ENCODE measurements at places on chromosomes 7 and 10.

GRCh38 chr10:129541748-129542487, 74.9 kb downstream of the MGMT start:
- DNase-seq: no peak

- DNase-seq: no peak
These were observed 4.1 kb upstream of the PILRB start for GRCh38 chr7:100353685-100354330.

DNA sequence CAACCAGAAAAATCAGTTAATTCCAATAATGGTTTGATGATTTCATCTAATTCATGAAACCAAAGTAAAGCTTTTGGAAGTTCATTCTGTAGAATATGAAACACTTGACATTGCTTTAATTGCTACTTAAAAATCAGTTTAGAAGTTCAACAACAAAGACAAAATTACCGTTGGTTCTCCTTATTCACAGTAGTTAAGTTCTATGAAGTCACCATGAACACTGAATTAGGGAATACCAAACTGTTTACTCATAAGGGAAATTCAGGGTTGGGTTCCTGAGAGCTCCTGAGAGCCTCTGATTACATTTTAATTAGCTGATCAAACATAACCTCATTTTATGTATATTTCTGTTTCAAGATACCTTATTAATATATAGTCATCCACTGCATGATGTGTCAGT, 46.2 kb downstream of the ZNF438 start:
- DNase-seq: peak; percentile 0

DNA sequence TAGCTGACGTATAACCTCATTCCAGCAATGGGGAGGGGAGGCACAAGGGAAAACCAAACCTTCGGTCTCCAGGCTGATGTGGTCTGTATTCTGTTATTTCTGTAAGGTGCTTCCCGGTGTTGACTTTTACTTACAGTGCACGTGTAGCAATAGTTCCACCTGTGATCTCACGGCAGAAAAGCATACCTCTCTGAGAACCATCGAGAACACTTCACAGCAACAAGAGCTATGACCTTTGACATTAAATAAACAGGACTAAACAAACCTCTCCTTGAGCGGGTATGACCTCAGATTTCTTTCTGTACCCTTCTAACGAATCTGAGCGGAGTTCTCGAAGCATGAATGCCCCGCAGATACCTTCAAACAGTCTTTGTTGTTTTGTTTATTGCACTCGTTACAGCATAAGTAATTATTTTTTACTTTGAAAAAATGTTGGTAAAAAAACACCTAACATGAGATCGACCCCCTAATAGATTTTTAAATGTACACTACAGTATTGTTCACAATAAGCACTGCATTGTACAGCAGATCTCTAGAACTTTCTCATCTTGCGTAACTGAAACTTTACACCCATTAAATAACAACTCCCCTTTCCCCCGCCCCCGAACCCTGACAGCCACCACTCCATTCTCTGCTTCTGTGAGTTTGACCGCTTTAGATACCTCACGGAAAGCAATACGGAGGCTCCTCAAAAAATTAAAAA, 282.3 kb downstream of the GATA3 start:
- DNase-seq: no peak

DNA sequence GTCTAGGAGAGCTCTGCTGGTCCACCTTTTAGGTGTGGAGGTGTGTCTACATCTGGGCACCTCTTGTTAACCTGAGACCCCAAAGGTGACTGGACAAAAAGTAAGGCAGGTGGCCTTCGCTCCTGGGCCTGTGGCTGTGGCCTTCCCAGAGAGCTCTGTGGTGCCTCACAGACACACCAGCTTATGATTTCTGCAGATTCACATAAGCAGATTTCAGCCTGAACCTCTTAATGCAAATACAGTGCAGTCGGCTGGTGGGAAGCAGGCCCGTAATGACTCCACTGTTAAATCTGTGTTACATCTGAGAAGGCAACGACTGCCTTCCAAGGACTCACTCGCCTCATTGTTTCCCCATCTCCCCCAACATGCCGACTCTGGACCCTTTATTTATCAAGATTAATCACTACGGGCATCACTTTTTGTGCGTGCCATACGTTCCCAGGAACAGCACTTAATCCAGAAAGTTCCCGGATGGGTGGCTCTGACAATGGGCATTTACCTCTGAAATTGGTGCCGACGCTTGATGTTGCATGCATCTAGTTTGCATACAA, 119.8 kb downstream of the EBF3 start:
- DNase-seq: no peak

- no peak for DNase-seq
These were observed 242.6 kb upstream of the HGF start for GRCh38 chr7:82012453-82012852.

GRCh38 chr10:132663666-132664365, 122.1 kb downstream of the NKX6-2 start:
- DNase-seq: no peak

GRCh38 chr7:105497016-105497415, 25.1 kb downstream of the PUS7 start:
- DNase-seq: no peak

DNA sequence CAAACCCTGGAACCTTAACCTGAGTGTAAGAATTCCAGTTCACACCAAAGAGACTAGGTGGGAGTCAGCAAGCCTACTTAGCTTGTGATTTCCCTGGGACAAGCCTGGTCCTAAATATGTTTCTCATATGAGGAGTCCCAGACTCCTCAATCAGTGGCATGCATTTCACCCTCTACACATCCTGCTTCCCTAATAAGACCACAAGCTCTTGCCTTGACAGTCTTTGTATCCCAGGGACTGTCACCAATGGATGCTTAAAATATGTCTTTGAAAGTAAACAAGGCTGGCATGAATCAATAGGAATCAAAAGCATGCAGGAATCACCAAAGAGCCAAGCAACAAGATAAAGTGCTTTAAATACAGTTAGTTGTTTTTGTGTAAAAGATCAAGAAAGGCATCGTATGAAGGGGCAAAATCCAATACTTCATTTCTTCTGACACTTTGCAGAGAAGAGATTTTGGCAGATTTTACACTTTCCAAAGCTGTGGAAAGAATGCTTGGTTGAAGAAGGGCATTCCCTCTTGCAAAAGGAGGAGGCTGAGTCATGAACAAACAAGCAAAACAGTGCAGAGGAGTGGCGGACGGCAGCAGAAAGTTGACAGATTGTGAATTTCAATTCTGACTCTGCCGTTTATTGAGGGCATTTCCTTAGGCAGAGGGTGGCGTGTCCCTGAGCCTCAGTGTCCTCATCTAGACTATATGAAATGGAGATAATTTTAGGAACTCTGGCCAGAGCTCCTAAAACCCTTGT, 8.5 kb upstream of the NFE2L3 start:
- no peak for DNase-seq

GRCh38 chr7:131721660-131722059, 165.2 kb upstream of the PODXL start:
- DNase-seq: no peak

- no peak for DNase-seq
These were observed 2.4 kb downstream of the ABCC2 start for GRCh38 chr10:99784727-99785441.

DNA sequence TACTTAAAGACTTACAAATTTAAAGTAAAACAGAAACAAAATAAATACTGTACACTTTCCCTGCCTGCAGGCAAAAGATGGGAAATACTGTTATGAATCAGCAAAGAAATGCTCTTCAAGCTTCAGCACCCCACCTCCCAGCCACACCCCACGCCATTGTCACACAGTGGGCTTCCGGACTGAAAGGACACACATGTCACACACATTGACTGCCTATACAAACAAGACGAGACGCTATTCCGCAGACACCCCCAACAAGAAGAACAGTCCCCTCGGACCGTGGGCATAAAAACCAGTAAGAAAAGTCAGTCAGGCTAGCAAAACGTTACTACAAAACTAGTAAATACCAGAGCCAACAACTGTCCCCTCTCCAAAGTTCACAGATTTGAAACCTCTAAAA, 22.2 kb upstream of the PARP12 start:
- no peak for DNase-seq

DNA sequence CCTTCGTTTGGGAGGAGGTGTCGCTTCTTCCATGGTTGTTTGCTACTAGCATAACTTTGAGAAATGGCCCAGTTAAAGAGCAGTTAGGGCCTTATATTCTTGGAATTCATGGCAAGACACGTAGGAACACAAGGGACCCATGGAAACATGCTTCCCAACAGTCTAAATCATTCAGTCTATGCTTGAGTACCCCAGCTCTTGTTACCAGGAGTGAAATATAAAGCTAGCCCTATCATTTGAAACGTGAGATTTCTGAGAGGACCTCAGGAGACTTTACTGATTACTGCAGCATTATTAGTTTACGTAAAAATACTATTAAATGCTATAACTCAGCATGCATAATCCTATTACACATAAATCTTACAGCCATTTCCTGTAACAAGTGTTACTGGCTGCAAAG, 328.6 kb upstream of the CDC14C start:
- DNase-seq: no peak

GRCh38 chr7:44101966-44102845, 1.9 kb upstream of the AEBP1 start:
- no peak for DNase-seq

- no peak for DNase-seq
These were observed 25.9 kb downstream of the FOXK1 start for GRCh38 chr7:4707980-4708411.

GRCh38 chr7:39357648-39358047, 208.6 kb upstream of the YAE1 start:
- DNase-seq: no peak

DNA sequence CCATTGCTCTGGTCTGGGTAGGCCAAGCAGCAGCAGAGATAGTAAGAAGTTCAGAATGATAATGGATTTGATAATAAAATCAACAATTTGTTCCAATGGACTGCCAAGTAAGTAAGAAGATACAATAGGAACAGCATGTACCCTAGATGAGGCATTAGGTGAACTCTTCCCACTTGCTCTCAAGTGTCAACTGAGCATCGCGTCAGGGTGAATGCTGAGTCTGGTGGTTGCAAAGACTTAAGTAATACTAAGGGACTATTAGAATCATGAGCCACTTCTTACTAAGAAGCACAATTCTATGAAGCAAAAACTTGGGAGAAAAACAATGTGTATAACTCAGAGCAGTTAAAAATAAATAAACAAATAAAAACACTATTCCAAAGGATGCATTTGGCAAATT, 54.5 kb downstream of the LRRN3 start:
- DNase-seq: no peak

DNA sequence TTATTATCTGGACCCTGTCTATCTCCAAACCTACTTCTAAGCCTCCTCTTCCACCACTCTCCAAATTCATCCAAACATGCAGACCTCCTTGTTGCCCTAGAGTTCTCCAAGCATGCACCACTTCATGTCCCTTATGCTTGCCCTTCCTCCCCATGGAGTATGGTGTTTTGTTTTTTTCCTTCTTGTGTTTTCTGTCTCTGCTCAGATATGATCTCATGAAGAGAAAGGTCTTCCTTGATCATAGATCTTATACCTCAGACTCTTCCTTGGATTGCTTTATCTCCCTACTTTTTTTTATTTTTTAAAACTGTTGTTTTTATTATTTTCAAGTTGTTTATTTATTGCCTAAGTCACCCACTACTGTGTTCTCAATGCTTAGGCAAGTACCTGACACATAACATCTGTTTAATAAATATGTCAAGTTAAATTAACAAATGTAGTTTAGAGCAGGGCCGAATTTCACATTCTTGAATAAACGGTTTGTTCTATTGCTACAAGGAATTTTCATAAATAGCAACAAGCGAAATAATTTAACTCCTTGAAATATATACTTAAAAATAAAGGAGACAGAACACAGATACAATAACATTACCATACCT, 84.5 kb downstream of the HGF start:
- DNase-seq: no peak

GRCh38 chr10:77123330-77123729, 514.3 kb downstream of the KCNMA1 start:
- DNase-seq: no peak

GRCh38 chr7:36623247-36623646, 101.0 kb downstream of the AOAH start:
- DNase-seq: no peak

DNA sequence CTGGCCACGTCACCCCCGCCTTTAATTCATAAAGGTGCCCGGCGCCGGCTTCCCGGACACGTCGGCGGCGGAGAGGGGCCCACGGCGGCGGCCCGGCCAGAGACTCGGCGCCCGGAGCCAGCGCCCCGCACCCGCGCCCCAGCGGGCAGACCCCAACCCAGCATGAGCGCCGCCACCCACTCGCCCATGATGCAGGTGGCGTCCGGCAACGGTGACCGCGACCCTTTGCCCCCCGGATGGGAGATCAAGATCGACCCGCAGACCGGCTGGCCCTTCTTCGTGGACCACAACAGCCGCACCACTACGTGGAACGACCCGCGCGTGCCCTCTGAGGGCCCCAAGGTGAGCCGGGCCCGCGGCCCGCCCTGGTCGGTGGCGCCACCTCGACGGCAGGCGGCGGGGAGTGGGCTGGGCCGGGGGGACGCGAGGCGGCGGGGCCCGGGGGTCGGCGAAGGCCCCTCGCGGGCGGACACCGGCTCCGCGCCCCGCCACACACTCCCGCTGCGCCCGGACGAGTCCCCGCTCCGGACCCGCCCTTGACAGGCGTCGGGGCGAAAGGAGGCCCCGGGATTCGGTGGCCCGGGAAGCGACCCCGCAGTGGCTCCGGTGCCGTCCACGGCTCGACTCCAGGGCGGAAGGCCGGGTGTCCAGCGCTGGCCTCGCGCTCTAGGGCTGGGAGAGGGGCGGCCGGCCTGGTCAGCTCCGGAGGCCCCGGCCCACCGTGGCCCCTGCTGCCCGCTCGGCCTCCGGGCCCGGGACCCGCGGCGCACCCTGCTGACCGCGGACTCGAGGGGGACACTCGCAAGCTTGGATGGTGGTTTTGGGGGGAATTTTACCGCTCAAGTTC, 557 bp downstream of the BAG3 start:
- no peak for DNase-seq

DNA sequence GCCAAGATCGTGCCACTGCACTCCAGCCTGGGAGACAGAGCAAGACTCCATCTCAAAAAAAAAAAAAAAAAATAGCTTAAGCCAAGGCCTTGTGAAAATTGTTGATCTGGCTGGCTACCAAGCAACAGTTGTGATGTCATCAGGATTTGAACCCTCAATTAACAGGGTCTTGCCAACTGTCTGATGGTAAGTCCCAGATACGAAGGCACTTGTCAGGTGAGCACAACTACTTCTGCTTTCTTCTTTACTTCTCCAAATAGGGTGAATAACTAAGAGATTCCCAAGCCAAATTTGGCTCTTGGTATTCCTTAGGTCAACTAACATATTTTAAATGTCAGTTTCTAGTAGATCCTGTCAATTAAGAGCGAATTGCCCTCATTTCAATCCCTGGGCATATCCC, 47.4 kb downstream of the ANKRD61 start:
- no peak for DNase-seq

GRCh38 chr10:113445736-113446135, 107.1 kb upstream of the HABP2 start:
- DNase-seq: no peak

GRCh38 chr7:18541871-18542212, 46.3 kb downstream of the HDAC9 start:
- DNase-seq: no peak

GRCh38 chr7:117237646-117238045, 85.2 kb downstream of the WNT2 start:
- no peak for DNase-seq

Measured in NCI-H2081 (cell line).